ENCODE measurements at places on chromosomes 6 and 20.

GRCh38 chr6:163530406-163530805, 115.9 kb downstream of the QKI start:
- DNase-seq, result no peak

DNA sequence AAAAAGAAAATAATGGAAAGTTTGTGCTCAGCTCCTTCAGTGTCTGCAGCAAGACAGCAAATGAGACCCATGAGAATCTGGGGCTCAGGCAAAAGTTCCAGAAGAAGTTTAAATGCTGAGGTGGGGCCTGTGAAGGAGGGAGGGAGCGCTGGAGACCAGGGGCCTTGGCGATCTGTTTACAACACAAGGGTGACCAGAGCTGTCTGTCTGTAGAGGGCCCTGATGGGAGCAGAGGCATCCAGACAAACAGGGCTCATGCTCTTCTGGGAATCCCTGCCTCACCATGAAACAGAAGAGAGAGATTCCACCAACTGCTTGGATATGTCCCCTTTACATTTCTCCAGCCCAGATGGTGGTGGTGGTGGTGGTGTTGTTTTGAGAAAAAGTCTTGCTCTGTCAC, 79.3 kb upstream of the SHLD1 start:
- DNase-seq, result no peak

GRCh38 chr20:43849496-43850186, 65.0 kb upstream of the TOX2 start:
- DNase-seq, result peak; percentile 89

- no peak for DNase-seq
Observed at GRCh38 chr6:85600713-85601313, 7.2 kb upstream of the SNX14 start.

DNA sequence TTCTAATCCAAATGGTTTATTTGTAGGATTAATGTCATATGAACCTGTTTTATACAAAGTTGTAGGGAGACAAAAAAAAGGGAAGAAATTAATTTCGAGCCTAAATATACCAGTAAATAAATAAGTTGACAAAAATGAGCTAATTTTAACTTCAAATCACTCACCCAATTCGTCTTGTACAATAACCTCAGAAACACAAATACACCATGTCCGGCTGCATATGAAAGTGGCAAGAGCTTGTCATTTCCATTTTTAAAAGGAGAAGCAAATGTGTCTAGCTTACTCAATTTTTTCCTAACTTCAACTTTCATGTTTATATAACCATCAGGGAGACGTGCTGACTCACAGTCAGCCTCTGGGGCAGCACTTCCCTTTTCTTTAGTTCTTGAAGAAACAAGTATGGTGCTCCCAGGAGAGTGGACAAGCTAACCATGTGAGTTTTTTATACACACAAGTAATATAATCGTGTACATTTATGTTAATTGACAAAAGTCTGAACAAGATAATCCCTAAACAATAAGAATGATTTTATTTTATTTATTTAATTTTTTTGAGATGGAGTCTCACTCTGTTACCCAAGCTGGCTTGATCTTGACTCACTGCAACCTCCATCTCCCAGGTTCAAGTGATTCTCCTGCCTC, 55.5 kb upstream of the SGK1 start:
- peak; percentile 59 for DNase-seq

- DNase-seq, result peak; percentile 80
Observed at GRCh38 chr6:51959744-51960383, 127.5 kb downstream of the PKHD1 start.

GRCh38 chr6:90898763-90899162, 311.9 kb upstream of the MAP3K7 start:
- no peak for DNase-seq

GRCh38 chr6:132932588-132932987, 118.2 kb downstream of the RPS12 start:
- DNase-seq, result no peak

- DNase-seq, result no peak
Observed at GRCh38 chr20:38050686-38051085, 17.1 kb downstream of the RPRD1B start.

GRCh38 chr6:26158076-26158580, 70.9 kb downstream of the HFE start:
- DNase-seq, result no peak

- DNase-seq, result peak; percentile 7
Observed at GRCh38 chr20:16216227-16216913, 356.9 kb downstream of the KIF16B start.

DNA sequence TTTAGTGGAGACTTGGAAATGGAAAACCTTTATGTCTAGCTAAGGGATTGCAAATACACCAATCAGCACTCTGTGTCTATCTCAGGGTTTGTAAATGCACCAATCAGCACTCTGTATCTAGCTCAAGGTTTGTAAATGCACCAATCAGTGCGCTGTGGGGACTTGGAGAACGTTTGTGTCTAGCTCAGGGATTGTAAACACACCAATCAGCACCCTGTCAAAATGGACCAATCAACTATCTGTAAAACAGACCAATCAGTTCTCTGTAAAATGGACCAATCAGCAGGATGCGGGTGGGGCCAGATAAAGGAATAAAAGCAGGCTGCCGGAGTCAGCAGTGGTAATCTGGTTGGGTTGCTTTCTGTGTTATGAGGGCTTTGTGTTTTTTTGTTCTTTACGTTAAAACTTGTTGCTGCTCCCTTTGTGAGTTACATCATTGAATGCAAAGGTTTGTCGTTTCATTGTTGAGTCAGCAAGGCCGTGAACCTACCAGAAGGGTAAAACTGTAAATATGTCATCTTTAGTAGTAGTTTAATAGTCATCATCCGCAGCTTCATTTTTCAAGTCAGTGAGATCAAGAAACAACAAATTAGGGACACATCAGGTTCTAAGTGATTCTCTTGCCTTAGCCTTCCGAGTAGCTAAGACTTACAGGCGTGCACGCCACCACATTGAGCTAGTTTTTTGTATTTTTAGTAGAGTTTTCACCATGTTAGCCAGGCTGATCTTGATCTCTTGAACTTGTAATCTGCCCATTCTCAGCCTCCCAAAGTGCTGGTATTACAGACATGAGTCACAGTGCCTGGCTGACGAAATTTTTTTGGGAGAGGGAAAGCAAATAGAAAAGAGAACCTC, 22.7 kb upstream of the NUP153 start:
- DNase-seq, result no peak

DNA sequence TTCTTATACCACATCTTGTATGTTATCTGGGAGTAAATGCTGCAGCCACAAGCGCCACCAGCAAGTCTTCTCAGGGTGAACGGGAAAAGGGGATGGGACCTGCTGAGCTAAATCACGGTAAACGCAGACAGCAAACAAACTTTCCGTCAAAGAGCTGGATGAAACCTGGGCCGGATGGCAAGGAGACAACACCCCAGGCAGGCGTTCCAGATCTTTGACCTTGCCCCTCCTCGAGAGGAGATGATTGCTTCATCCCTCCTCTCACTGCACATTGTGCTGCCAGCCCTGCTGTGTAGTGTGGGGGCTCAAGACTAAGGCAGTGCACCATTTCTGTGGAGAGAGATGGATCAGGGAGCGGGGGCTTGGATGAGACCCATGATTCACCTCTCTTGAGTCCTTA, 9.8 kb downstream of the RAET1E start:
- DNase-seq, result no peak

DNA sequence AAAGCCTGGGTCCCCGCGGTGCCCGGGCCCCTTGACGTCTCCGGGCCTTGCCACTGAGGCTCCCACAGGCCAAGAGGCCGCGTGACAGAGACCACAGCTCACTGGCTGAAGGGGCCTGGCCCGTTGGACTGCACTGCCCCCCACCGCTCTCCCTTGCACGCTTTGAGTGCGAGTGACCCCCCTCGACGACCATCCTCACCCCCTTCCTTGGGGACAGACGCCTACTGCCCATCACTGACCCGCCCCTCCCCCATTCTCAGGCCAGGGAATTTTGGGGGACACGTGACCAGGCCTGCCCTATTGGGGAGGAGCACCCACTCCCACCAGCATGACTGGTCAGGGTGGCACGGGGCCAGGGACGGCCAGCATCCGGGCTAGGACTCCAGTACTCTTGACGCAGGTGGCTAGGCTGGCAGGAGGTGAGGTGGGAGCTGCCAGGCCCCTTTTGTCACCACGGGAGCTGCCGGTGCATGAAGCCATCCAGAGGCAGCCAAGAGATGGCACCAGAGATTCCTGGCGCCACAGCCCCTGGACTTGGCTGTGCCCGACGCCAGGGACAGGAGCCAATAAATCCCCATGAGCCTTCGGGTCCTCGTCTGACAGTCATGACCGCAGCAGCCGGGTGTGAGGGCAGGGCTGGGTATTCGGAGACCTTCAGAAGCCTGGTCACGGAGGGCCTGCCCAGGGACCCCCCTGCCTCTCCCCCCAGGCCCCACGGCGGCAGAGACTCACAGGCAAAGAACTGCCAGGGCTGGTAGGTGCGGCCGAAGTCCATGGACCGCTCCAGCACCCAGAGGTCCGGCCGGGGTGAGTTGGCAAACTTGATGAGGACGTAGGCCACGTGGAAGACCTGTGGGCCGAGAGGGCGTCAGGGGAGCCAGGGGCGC, 14.5 kb downstream of the LAMA5 start:
- DNase-seq, result peak; percentile 60

DNA sequence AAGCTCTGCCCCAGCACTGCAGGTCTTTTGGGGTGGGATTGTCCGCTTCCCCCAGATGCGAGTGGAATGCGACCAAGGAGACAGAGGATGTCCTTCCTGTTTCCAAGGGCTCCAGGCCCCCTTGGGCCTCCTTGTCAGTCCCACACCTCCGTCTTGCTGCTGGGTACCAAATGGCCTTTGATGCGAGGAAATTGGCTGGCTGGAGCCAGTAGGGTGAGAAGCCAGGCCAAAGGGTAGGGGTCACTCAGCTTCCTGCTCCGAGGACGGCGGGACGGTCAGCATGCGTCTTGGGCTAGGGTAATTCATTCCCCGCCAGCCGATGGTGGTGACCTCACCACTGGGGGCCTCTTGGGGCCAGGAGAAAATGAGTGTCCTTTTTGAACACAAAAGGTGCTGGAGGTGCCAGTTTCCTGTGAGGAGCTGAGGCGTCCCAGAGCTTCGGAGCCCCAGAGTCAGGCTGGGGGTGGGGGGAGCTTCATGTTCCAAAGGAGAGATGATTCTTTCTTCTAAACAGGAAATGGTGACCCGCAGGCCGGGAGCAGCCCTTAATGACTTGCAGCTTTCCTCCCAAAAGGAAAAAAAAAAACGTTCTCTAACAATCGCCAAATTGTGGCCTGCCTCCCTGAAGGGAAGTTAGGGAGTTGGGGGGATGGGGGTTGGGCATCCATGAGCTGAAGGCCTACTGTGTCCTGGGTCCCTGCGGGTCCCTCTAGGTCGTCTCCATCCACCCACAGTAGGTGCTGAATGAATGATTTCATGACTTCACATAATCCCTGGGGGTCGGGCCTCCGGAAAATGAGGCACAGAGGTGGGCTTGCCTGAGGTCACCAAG, 6.7 kb downstream of the SNAI1 start:
- DNase-seq, result peak; percentile 96

- DNase-seq, result peak; percentile 69
Observed at GRCh38 chr6:157763129-157763903, 59.7 kb upstream of the SNX9 start.

DNA sequence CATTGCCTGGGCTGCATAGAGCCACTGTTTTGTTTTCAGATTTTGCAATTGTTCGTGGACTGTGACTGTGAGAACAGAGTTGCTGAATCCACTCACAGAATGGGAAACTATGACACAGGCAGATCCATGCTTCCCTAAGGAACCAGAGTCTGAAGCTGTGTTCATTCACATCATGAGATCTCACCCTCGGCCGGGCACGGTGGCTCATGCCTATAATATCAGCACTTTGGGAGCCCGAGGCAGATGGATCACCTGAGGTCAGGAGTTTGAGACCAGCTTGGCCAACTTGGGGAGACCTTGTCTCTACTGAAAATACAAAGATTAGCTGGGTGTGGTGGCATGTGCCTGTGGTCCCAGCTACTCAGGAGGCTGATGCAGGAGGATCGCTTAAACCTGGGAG, 139.2 kb upstream of the SALL4 start:
- DNase-seq, result no peak

DNA sequence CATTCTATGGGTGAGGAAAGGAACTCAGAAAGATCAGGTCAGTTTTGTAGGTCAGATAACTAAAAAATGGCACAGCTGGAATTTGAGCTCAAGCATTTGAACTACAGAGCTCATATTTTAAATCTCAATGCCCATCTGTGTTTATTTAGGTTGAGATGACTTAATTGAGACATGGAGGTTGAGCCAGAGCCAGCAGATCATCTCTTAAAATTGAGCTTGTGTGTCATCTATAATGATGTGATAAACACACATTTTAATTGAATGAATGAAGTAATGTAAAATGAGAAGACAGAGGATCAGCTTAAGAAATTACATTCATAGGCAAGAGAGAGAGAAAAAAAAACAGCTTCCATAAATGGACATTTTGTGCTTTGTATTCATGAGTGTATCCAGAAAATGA, 3.7 kb downstream of the MANEA start:
- no peak for DNase-seq

DNA sequence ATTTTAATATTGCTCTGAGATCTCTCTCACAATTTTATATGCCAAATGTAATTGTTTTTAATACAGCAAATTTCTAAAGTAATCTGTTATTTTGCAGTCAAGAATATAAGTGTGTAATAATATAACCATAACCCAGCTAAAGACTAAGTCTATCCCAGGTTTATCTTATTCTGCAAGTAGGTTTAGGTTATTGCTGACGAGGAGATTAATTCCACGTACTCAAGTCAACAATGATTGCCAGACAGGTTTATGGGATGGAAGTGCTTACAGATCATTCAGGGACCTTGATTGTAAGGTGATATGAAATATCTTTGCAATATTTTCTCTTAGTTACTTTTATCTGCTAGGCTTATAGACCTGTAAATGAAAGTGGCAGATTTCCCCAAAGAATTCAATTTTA, 698.3 kb downstream of the HDGFL1 start:
- DNase-seq, result no peak

DNA sequence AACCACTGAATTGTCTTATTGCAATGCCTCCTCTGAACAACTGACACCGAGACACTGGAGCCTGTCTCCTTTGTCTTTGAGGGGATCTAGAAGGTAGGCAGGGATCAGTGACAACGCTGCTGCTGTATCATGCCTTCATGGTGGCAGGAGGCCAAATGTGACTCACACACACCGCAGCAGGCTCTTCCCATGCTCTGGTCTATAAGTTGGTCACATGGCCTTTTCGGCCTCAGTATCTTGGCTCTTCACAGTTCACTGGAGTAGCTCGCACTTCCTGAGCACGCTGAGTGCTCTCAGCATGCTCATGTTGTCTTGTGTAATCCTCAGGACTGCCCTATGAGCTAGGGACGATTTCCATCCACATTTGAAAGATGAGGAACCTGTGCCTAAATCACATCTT, 167.4 kb upstream of the PCSK2 start:
- peak; percentile 80 for DNase-seq

- no peak for DNase-seq
Observed at GRCh38 chr20:64114356-64114971, 7.1 kb upstream of the NPBWR2 start.

DNA sequence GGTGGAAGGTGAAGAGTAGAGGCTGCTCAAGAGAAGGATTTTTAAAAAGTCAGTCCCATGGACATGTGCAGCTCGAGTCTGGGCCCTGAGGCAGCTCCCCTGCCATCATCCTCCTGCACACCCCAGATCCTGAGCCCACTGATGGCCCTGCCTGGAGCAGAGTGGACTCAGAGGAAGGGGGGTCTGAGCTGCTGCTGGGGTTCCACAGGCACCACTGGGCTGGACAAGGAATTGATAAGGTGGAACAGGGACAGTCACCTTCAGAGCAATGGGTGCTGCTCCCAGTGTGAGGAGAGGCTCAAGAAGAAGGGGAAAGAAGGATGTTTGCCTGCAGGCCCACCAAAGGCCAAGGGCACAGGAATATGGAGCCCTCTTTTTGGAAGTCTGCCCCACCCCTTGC, 6.2 kb downstream of the ULBP2 start:
- no peak for DNase-seq

- DNase-seq, result no peak
Observed at GRCh38 chr20:34952671-34953070, 2.9 kb downstream of the GSS start.

GRCh38 chr20:8385247-8385646, 253.2 kb downstream of the PLCB1 start:
- peak; percentile 62 for DNase-seq
